Activated CD8-positive, alpha-beta memory T cell treated with anti-CD3 and anti-CD28 coated beads for 24 hours (primary cell): ENCODE measurements at places on chromosomes 13 and 19.

- no peak for DNase-seq
Observed at GRCh38 chr13:53092931-53093330, 64.3 kb downstream of the OLFM4 start.

DNA sequence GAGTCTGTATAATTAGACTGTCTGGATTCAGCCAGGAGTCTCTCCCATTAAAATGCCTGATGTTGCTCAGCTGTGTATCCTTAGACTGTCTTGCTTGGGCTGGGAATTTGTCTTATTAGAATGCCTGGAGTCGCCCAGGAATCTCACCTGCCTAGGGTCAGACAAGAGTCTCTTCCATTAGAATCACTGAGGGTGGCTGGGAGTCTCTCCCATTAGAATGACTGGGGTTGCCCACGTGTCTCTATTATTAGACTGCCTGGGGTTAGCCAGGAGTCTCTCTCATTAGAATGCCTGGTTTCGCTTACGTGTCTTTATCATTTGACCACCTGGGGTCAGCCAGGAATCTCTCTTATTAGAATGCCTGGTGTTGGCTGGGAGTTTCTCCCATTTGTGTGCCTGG is 1450.0 kb downstream of the UQCRFS1 start:
- peak; percentile 7 for DNase-seq

- DNase-seq: no peak
Observed at GRCh38 chr13:105327581-105328126, 1207.8 kb downstream of the EFNB2 start.

- DNase-seq: no peak
Observed at GRCh38 chr13:67515895-67516294, 285.8 kb upstream of the PCDH9 start.

DNA sequence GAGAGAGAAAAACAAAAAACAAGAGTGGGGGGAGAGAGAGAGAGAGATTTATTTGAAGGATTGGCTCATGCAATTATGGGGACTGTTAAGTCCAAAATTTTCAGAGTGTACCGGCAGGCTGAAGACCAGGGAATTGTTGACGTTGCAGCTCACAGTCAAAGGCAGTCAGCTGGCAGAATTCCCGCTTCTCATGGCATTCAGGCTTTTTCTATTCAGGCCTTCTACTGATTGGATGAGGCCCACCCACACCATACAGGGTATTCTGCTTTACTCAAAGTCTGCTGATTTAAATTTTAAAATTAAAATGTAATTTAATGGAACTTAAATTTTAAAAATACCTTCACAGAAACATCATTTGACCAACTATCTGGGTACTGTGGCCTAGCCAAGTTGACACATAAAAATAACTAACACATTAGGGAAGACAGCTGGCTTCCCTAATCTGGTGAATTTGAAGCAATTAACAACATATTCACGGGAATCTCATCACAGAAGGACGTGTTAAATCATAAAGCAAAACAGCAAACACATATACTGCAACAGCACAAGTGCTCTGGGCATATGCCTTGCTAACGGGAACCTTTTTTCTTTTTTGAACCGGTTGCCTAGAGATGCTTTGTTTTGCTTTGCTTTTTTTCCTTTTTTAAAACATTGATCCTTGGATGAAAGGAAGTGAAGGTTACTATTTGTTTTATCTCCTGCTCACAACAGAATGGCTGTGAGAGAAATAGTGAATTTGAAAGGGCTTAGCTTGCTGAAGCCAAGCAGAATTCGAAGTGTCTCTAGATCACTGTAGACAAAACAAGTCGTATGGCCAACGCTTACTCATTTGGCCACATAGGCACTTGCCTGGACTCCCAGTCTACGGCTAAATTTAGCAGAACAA is 505.1 kb downstream of the IRS2 start:
- no peak for DNase-seq

DNA sequence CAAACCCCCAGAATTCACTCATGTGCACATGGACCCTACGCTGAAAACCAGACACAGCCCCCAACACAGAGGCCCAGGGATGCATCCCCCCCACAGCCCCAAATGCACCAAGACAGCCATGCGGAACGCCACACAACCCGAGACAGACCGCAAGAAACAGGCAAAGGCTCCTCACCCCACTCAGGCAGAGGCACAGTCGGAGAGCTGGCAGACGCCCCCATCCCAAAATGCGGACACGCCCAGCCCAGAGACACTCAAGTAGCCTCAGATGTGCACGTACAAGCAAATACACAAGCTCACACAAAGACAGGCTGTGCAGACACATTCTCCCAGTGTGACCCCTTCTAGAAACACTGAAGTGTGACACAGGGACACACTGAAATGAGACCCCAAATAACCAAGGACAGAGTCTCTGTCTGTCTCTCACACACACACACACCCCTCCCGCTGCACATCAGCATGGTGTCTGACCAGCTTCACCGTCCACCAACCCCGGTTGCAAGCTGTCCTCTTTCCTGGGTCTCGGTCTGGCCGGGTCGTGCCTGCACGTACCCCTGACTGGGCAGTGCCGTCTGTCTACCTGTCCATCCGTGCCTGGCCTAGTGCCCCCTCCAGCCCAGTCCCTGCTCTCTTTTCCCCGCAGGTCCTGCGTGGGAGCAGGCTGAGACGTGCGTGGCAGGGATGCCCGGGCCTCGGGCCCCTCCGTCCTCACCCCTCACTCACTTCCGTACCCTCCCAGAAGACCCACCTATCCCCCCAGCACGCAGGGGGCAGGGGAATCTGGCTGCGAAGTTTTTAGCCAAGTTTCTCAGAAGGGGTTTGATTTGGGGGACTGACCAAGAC is 16.1 kb downstream of the ERFL start:
- DNase-seq: no peak

- DNase-seq: no peak
Observed at GRCh38 chr19:10796653-10797052, 39.4 kb downstream of the TMED1 start.

DNA sequence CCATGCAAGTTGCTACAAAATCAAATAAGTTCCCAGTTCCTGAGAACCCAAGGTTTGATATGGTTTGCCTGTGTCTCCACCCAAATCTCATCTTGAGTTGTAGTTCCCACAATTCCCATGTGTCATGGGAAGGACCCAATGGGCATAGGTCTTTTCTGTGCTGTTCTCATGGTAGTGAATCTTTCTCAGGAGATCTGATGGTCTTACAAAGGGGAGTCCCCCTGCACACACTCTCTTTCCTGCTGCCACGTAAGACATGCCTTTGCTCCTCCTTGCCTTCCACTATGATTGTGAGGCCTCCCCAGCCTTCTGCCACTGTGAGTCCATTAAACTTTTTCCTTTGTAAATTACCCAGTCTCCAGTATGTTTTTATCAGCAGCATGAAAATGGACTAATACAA is 28.5 kb upstream of the TSHZ3 start:
- no peak for DNase-seq

DNA sequence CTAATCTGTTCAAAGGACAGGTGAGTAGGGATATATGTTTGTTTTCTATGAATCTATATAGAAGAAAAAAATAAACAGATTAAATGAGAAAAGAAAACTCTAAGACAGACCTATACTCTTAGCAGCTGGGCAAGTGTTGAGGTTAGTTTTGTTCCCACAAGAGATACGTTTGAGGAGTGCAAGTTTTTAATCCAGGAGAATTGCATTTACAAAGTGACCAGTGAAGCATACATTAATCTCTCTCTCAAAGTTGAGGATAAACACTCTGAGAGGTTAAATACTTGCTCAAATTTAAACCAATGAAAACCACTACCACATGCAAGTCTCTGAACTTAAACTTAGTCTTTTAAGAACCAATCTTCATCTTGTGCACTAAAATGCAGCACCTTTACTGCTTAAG is 930.5 kb upstream of the MIR17HG start:
- DNase-seq: no peak

- DNase-seq: no peak
Observed at GRCh38 chr19:2449019-2449418, 7.7 kb downstream of the LMNB2 start.

DNA sequence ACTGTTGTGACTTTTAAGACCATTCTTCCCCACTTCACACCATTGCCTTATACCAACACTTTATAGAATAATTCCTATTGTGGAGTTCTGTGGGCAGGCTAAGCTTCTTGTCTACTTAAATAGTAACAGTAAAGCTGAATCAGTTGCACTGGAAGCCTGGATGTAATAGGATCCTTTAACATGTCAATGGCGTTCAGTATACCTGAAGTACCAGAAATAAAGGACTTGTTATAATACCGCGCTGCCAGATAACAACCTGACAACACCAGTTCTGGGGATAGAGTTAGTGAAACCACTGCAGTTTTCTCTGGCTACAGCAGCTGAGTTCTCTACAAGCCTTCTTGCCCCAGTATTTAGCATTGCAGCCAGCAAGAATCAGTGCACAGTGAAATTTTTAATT is 52.0 kb upstream of the TNFRSF19 start:
- no peak for DNase-seq

GRCh38 chr13:98650396-98651107 is 73.6 kb upstream of the STK24 start:
- DNase-seq: no peak

DNA sequence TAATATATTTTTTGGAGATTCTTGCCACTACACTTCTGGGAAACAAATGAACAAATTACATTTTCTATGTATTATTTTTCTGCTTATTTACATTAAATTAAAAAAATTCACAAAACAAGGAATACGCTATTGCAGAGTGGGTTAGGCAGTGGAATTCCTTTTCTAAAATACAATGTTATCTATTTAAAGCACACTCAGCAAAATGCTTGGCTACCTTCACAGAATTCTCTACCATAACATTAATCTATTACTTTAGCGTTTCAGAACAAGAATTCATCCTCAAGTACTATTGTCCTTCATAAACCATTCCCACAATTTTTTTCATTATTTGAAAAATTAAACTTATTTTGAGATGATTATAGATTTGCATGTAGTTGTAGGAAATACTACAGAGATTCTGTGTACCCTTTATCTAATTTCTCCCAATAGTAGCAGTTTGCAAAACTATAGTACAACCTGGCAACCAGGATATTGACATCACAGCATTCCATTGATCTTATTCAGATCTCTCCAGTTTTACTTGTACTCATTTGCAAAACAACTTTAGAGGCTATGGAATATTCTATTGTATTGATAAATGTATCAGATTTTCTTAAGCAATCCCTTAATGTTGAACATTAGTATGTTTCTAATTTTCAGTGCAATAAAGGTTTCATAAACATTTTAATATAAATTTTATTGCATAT is 120.9 kb downstream of the DLEU7 start:
- DNase-seq: no peak

- DNase-seq: no peak
Observed at GRCh38 chr13:59371229-59371628, 792.5 kb downstream of the DIAPH3 start.

GRCh38 chr19:18636969-18637629 is at the start of gene KLHL26:
TSS of gene KLHL26 (plus strand) at chr19:18637028. CDS start at chr19:18637055, 27 bp downstream.
- peak; percentile 62 for DNase-seq

DNA sequence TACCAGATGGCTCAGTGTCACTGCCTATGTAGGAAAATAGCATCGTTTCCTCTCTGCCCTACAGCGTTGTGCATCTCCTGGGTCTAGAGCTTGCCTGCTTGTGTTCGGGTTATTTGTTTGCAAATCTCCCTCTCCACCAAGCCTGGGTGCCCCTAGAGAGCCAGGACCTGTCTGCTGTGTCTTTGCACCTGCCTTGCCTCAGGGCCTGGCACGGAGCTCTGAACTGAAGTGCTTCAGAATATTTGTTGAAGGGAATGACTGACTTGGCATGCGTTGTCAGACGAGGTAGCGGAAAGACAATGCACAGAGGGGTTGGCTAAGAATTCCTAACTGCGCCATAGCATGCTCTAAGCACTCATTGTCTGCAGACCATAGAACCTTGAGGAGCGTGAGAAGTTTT is 263.4 kb downstream of the FGF9 start:
- no peak for DNase-seq

GRCh38 chr13:96673825-96674224 is 320.5 kb downstream of the OXGR1 start:
- DNase-seq: no peak

- DNase-seq: no peak
Observed at GRCh38 chr19:4500841-4501591, 17.3 kb downstream of the PLIN4 start.

- no peak for DNase-seq
Observed at GRCh38 chr13:112579310-112579843, 8.6 kb downstream of the TUBGCP3 start.

- DNase-seq: no peak
Observed at GRCh38 chr13:26015271-26016125, 36.3 kb downstream of the SHISA2 start.

DNA sequence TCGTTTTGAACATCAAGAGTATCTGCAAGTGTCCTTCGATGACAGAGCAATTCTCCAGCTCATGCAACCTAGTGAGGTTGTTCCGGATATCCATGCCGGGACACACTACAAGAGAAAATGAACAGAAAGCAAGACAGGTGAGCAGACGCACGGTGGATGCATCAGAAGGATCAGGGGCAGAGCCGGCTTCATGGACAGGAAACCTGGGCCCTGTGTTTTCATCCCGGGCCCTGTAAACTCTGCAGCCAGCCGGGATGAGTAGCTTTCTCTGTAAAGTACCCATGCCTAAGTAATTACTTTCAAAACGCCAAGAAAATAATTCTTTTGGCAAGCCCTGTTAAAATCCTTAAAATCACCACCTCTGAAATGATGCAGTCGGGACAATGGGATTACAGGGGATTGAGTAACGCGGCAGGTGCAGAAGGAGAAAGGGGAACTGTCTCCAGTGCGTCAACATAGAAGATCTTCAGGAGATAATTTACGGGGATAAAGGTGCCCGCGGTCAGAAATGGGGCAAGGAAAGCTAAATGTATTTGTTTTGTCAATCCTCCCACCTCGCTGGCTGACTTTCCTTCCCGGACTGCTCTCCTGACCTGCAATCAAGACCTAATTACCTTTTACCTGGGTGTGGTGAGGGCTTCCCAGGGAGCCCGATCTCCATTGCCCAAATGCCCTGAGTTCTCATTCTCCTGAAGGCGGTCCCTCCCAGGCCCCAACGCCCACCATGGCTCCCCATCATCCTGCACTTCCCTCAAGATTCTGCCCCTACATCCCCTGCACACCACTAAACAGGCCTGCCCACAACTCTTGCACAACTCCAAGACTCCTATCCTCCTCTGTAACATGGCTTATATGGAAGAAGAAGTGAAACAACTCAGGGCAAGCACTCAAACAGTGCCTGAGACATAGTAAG is 26.2 kb downstream of the INSR start:
- DNase-seq: no peak

DNA sequence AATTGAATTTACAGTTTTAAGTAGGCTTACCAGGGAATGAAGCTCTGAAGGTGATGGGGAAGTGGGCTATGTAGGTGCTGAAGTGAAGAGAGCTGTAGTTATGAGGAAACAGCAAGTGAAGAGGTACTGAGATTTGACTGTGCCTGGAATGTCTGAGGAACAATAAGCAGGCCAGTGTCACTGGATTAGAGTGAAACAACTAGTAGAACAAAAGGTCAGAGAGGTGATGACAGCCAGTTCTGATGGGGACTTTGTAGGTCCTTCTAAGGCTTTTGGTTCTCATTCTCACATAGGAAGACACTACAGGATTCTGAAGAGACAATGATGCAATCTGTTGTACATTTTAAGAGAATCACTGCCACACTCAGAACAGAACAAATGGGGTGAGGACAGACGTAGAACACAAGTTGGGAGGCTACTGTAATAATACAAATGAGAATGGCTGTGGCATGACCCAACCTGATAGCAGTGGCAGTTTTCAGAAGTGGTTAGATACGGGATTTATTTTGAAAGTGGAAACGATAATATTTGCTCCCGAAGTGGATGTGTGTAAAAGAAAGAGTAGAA is 130.8 kb downstream of the MYCBP2 start:
- no peak for DNase-seq

- DNase-seq: no peak
Observed at GRCh38 chr13:64471916-64472315, 2758.2 kb downstream of the PCDH9 start.
